Activated CD8-positive, alpha-beta memory T cell treated with anti-CD3 and anti-CD28 coated beads for 48 hours (primary cell): ENCODE measurements at places on chromosomes 5 and 9.

- DNase-seq: peak; percentile 33
Measured at GRCh38 chr5:38453506-38453905, 102.9 kb downstream of the LIFR start.

DNA sequence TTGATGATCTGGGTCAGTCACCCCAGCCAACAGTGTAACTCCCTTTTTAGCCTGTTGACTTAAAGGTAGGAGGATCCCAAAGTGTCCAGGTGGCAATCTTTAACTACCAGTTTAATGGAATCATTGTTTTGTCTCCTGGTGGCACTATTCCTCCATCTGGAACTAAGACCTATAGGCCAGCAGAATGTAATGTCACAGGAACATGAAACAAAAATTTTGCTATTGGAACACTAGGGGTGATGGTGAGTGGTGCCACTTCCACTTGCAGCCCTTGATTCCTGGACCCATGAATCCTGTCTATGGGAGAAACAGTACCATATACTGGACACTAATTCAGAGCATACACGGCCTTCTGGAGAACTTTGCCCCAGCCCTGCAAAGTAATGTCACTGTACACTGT is 219.5 kb upstream of the RASA1 start:
- no peak for DNase-seq

DNA sequence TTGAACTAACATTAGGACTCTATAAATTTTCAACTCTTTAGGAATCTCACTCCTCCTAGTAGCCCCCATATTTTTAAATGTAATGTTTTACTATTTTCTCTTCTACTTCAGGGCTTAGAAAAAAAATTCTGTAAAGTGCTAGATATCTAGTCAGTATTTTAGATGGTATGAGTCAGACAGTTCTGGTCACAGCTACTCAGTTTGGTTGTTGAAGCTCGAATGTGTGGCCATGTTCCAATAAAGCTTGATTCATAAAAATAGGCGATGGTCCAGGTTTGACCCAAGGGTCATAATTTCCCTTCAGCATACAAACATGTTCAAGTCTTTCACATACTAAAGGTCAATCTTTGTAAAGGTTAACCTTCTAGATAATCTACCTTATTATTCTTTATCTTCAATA is 566.0 kb upstream of the CDH18 start:
- DNase-seq: no peak

DNA sequence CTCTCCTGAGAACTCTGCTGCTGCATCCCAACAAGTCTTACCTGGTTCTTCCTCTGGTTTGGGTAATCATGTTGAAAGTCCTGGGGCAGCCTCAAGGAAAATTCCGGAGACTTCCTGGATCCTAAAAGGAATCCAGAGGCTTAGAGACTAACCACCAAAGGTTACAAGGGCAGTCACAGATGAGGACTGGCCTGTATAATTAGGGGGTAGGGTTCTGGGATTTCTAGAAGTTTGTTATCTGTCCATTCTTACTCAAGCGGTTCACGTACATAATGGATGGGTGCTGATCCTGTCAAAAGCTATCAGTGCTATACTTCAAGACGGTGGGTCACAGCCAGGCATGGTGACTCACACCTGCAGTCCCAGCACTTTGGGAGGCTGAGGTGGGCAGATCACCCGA is 51.4 kb upstream of the EPB41L4B start:
- DNase-seq: no peak

DNA sequence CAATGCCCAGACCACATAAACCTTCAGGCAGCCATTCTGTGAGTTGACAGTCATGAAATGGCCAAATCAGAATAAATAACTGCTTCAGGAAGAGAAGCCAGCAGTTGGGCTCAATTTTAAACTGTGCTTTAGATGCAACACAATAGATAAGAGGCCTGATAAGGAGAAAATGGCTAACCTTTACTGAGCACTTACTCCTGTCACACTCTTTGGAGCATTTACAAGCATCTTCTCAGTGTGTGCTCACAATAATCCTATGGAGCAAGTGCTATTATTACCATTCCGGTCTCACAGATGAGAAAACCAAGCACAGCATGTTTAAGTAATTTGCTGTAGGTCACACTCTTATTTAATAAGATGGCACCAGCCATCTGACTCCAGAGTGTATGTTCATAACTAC is 11.5 kb upstream of the SH3RF2 start:
- no peak for DNase-seq

DNA sequence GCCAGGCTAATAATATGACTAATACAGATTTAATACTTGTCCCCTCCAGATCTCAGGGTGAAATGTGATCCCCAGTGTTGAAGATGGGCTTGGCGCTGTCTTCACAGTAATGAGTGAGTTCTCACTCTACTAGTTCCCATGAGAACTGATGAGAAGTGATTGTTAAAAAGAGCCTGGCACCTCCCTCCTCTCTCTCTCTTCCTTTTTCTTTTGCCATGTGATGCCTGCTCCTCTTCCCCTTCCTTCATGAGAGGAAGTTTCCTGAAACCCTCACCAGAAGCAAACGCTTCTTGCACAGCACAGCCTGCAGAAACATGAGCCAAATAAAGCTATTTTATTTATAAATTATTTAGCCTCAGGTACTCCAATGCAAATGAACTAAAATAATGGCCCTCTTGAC is 55.2 kb downstream of the GLDC start:
- DNase-seq: no peak

GRCh38 chr9:82109626-82110025 is 121.1 kb downstream of the SPATA31D1 start:
- no peak for DNase-seq

DNA sequence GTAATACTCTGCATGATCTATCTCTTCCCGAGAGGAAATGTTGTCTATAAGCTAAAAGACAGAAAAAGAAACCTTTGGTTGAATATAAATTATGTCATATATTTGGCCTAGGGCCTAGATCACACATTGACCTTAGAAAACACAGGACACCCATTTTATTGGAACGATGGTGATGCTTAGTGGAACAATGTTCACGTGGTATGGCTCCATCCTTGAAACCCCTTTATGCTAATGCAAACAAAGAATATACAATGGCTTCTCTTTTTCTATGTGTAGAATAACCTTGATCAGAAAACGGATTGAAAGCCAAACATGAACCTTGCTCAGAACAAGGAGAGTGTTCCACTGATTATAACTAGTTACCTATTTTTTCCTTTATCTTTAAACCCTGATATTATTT is 24.5 kb downstream of the MRPS27 start:
- DNase-seq: no peak

DNA sequence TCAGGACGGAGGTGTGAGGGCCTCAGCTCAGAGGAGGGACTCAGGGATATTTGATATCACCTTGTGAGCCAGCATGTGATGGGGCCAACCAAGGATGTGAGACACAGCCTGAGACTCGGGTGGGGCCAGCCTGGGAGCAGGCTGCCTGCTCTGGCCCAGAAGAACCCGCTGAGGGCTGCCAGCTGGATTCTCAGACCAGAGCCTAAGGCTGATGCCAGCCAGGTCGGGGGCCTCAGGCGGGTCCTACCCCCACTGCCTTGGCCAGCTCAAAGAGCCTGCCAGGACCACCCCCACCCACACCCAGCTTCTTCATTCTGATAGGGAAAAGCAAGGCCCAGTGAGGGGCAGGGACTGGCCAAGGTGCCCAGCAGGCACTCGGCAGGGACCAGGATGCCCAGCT is 20.3 kb upstream of the DUSP1 start:
- no peak for DNase-seq

DNA sequence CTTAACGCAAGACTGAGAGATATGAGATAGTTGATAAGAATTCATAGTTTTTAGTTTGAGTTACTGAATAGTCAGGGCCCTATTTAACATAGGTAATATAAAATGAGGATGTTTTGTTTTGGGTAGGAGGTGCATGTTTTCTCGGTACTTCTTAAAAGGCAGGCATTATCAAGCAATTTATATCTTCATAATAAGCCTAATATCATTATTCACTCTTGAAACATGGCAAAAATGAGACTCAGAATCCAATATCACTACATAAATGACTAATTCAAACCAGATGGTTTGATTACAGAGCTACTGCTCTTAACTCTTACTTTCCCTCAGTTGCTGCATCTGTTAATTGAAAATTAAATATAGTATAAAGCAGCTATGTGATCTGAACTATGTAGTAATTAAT is 2038.7 kb downstream of the EFNA5 start:
- DNase-seq: no peak

- no peak for DNase-seq
Measured at GRCh38 chr5:17204133-17204489, 13.3 kb upstream of the BASP1 start.

DNA sequence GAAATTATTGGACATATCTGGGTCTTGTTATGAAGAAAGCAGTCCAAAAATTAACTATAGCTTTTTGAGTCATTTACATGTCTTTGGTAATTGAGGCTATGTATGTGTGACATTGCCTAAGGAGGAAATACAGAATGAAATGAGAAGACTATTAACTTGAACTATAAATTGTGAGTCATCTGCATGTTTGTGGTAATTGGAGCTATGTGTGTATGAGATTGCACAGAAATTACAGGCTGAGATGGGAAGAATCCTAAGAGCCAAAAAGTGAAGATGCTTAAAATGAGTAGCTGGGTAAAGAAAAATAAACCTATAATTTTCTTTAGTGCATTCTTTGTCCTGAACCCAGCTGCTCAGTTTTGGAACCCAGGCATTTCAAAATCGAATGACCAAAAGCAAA is 747.6 kb upstream of the EDIL3 start:
- no peak for DNase-seq

GRCh38 chr5:173327084-173327947 is 898 bp downstream of the STC2 start:
- no peak for DNase-seq

DNA sequence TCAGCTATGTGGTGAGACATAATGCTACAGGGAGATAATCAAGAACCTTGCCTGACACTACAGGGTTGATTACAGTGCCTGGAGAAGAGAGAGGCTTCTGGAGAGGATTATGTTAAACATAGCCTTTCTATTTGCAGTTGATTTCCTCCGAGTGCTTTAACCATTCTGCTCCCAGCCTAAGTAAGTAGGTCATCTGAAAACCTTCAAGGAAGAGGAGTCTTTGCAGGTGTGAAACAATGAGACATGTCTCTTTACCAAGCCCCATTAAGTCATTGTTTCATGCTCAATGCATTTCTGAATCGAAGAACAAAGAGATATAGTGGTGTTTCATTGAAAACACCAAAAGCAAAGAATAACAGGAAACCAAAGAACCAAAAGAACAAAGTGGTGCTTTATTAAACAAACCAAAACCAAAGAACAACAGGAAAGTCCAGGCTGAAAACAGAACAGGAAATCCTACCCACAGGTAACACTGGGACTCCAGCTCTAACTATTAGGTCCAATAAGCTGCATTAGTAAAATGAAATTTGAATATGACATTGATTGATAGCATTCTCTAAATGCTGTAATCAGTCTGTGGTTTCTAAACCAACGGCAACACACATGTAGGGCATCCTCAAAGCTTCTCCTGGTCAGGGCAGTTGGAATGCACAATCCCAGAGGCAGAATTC is 113.3 kb upstream of the SPATA31D4 start:
- no peak for DNase-seq

DNA sequence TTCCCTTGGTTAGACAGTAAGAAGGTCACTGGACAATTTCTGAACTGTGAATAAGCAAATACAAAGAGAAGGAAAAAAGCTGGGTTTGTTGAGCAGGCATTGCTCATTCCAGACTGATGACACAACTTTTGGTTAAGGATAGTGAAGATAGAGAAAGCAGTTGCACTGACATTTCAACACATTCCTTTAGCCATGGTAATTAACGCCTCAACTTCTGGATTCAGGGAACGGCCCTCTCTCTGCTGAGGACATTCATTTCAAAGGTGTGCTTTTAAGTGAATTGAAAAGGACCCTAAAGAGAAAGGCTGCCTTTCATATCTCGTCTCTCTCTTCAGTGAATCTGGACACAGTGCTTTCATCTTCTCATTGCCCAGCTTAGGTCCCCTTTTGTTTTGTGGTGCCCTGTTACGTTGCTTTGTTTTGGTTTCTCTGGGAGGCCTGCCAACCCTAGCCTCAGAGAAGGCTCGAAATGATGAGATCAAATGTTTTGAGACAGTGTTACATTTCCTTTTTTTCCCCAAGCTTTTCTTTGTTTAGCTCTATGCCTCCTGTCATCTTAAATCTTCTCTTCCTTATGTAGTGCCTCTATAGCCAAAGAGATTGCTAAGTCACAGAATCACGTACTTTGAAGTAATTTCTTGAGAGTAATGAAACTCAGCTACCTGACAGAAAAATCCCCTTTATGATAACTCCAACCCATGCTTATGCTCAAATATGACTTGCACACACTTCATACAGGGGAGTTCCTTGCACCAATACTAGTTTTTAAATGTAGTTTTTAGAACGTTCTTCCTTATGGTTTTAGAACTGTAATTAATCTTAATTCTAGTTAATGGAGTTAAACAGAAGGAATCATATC is 94.4 kb upstream of the IFNE start:
- DNase-seq: no peak

GRCh38 chr5:156087577-156088110 is 239.3 kb upstream of the SGCD start:
- DNase-seq: no peak

GRCh38 chr5:132065951-132066701 is 5.7 kb downstream of the IL3 start:
- no peak for DNase-seq

DNA sequence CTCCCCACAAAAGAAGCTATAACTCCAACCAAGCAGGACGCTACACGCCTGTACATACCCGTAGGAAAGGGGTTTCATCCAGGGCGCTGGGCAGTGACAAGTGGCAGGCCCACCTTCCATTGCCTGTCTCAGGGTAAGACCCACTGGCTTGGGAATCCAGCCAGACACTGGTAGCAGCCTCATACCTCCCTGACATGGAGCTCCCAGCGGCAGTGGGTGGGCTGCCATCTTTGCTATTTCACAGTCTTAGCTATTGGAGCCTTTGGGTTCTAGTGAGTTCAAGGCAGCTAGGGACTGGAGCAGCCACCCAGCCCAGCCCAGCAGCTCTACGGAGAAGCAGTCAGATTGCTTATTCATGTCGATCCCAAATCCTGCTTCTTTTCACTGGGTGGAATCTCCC is 3.4 kb upstream of the IFNA10 start:
- no peak for DNase-seq

DNA sequence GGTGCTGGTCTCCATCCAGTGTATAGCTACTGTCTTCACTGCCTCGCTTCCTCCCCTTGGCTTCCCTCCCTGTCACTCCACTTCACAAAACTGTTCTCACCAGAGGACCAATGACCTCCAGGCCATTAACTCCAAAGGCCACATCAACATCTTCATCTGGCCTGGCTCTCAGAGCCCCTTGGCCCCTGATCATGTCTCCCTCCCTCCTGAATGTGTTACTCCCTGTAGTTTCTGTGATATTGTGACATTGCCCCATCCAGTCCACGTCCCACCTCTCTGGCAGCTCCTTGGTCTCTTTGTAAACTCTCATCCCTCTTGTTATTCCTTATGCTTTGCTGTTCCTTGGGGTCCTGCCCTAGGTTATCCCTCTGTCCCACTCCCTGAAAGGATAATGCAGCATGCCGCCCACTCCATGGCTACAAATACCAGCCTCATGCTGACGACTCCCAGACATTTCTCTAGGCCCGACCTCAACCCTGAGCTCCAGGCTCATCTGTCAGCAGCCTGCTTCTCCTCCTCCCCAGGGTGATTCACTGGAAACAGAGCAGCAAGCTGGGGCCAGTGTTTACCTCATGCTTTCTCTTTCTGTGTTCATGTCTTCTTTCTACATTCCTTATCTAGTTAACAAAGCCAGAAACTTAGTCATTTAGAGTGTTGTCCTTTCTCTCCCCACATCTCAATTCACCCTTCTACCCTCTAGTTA is 312.2 kb downstream of the SPOCK1 start:
- no peak for DNase-seq

GRCh38 chr5:108942701-108943100 is 195.0 kb downstream of the FER start:
- no peak for DNase-seq
